ENCODE measurements at places on chromosomes 3 and 15.
A peak's percentile ranks its signal among the peaks of the same experiment; 100 is the strongest.

DNA sequence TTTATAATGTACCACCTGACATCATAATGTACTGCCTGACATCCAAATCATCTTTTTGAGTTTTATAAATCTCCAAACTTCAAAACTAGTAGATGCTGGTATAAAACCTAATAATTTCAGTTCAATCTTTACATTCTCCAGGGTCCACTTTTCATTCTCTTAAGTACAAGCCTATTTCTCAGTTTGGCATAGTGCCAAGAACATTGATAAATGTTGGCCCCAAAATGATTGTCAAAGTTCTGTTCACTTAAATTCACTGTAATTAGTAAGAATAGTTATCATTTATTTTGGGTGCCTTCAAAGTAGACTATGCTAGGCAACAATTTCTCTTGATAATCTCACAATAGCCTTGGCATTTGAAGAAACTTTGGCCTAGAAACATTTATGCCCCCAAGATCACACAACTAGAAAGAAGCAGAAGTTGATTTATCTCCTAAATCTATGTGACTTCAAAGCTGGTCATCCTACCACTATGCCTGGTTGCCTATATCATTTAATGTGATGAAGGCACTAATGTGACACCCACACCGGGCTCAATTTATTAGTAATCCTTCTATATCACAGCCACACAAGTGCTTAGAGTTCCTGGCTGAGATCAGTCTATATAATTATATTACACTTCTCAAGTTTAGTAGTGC, 101.7 kb downstream of the ZNF609 start:
- DNase-seq, result no peak

DNA sequence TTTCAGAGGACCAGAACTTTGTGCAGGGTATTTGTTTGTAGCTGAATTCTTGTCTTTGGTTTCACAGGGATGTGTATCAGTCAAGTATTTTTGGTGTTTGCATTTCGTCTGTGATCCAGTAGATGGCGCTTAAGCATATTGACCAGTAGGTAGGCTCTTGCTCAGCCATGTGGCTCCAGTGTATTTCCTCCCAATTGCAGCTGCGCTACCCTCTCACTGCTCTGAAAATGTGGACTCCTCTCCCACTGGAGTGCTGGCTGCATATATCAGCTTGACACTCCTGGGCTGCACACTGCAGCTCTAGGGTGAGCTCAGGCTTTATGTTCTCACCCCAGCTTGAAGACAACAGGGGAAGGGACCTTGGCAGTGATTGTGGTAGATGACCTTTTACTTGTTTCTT, 1264.3 kb upstream of the ALCAM start:
- DNase-seq, result no peak

GRCh38 chr3:119912220-119912619, 130.3 kb downstream of the NR1I2 start:
- DNase-seq, result no peak

GRCh38 chr3:152229692-152230091, 39.0 kb upstream of the MBNL1 start:
- DNase-seq, result no peak

GRCh38 chr3:82736696-82737277, 975.3 kb upstream of the GBE1 start:
- DNase-seq, result no peak

DNA sequence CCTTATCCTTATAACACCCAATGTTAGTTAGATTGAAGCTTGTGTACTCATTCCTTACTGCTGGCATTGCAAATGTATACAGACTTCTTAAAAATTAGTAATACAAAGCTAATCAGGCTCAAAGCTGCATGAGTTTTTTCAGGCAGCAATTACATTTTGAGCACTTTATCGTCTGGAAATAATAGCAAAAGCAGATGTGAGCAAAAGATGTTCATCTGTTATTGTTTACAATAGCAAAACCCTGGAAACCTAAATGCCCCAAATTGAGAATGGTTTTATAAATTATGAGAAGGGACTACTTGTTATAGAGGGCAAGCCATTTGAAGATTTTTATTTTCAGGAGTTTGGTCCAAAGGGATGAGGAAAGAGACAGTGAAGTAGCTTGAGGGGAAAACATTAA, 126.4 kb downstream of the GADL1 start:
- DNase-seq, result no peak

DNA sequence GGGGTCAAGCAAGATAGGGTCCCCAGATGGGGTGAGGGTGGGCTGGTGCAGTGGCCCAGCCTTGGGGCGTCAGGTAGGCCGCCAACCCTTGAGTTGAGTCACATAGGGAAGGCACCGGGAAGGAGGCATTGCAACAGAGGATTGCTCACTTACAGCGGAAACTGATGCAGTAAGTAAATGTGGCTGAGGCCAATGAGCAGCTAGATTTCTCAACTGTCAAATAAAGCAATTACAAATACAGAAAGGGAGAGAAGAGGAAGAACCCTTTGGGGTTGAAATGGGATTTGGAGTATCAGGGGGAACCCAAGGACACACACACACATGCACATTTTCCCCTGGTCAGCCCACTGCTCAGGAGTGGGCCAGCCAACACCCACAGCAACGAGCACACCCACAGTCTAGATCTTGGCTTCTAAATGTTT, 44.0 kb downstream of the CHSY1 start:
- no peak for DNase-seq

DNA sequence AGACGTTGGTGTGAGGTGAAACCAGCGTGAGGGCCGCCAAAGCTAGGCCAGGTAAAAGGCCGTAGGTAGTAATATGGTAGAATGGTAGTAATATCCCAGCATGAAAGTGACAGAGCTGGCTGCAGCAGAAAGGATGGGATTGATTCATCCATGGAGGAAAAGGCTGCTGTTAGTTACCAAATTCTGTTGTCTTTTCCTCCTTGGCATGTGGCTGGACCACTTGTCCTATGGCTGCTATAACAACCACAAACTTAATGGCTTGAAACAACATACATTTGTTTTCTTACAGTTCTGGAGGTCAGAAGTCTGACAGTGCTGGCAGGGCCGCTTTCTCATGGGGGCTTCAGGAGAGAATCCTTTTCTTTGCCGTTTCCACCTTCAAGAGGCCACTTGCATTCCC, 47.8 kb upstream of the CHST2 start:
- no peak for DNase-seq

DNA sequence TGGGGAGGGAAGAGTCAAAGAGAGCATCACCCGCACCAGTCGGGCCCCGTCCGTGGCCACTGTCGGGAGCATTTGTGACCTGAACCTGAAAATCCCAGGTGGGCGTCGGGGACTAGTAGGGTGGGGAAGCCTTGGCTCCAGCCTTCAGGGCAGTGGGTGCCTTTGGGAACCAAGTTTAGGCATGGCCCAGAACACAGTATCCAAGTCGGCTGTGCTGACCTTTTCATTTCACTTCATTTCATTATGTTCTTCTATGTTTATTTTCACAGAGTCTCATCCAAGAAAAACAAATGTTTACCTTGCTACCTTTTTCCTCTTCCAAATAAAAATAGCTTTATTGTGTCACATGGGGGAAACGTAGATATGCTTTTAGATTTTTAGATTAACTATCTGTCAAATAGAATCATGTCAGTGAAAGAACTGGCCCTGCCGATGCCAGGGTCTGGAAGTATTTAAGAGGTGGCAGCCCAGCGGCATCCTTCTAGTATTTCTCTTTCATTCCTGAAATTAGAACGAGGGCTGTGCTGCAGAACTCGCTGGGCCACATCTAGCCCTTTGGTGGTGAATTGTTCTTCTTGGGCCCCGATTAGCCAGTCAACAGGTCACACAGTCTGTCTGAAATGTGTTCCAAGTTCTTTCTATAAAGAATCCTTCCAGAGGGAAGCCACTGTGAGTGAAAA, 60.5 kb downstream of the DNASE1L3 start:
- DNase-seq, result no peak

GRCh38 chr3:57029924-57030323, 30.5 kb upstream of the SPATA12 start:
- DNase-seq, result no peak

GRCh38 chr15:61198722-61199121, 30.4 kb downstream of the RORA start:
- DNase-seq, result no peak

- no peak for DNase-seq
These were observed 22.5 kb downstream of the NGRN start for GRCh38 chr15:90287946-90288345.

DNA sequence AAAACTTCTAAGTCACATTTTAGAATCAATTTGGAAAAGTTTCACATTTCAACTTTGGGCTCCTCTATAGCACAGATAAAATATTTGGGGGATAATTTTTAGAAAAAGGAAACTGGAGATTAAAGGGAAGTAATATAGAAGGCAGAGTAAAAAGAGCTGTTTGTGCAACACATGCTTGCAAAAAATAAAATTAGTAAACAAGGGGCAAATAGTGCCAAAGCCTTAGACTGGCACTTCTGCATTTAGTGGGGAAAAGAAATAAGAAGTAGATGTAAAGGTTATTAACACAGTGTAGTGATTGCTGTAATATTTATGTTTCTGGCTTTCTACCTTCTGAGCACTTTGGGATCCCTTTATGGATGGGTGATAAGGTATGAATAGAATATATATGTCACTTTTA, 246.6 kb downstream of the CBLB start:
- DNase-seq, result no peak

DNA sequence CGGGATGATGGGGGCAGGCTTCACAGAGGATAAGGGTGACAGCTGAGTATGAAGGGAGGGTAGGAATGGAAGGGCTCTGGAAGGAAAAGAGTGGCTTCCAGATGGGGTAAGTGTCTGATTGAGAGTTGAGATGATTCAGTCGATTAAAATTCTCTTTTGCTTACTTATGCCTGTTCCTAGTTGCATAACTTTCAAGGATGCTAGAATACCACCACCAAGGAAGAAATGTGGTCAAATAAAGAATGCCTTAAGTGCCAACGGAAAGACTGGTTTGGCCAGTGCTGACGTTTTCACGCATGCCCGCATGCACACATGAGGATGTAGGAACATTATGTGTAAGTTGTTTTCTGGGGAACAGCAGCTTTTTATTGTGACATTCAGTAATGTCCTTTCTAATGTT, 263.4 kb upstream of the WNT5A start:
- no peak for DNase-seq

- DNase-seq, result no peak
These were observed 1.9 kb downstream of the RHO start for GRCh38 chr3:129530251-129530791.

- no peak for DNase-seq
These were observed 9.7 kb upstream of the XIRP1 start for GRCh38 chr3:39202094-39202493.

- DNase-seq, result no peak
These were observed 93.2 kb upstream of the IQSEC1 start for GRCh38 chr3:13166243-13167063.

DNA sequence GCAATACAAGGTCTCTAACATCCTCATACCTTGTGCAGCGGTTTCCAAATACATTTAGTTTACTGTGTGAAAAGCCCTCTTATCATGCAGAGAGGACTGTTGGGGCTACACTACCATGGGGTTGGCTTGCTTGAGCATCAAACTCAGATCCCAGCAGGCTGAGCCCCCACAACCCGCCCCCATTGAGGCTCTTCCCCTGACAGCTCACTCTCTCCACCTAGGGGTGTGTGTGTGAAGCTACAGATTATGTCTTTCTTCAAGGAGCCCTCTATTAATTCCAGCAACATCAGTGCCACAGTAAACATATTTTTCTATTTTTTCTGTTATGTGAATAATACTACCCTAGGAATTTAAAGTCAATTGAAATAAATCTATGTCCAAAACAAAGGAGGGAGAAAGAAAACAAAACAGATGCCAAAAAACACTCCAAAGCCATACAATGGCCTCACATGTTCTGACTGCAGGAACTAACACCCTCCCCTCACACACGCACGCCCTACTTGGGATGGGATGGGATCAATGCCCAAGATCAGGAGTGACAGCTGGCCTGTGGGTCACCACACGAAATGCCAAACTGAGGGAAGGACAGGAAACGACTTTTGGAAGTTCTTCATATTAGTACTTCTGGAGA, 14.7 kb downstream of the TM4SF4 start:
- DNase-seq, result no peak

DNA sequence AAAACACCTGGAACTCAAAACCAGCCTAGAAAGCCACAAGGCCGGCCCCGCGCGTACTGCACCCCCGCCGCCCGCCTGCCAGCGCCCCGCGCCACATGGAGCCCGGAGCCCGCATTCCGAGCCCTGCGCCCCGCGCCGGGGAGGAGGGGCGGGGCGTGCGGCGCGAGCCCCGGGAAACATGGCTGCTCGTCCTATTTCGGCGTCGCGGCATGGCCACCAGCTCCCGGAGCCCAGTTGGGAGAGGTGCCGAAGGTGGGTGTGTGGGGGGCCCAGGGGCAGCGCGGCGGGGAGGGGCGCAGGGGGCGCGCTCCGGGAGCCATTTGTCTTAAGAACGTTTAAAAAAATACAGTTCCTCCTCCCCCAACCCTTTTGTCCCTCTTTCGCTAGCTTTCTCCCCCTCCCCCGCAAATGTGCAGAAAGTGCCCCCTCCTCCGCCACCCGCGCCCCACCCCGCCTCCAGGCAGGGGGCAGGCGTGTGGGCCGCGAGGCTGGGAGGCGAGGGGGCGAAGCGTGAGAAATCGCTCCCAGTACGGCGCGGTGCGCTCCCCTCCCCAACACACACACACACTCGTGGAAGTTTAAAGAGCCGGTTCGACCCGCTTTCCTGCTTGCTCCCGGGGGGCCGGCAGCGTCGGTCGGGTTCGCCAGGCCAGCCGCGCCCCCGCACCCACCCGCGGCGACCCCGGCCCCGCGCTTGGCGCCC, 2.5 kb downstream of the ANP32A start:
- DNase-seq, result peak; percentile 71

DNA sequence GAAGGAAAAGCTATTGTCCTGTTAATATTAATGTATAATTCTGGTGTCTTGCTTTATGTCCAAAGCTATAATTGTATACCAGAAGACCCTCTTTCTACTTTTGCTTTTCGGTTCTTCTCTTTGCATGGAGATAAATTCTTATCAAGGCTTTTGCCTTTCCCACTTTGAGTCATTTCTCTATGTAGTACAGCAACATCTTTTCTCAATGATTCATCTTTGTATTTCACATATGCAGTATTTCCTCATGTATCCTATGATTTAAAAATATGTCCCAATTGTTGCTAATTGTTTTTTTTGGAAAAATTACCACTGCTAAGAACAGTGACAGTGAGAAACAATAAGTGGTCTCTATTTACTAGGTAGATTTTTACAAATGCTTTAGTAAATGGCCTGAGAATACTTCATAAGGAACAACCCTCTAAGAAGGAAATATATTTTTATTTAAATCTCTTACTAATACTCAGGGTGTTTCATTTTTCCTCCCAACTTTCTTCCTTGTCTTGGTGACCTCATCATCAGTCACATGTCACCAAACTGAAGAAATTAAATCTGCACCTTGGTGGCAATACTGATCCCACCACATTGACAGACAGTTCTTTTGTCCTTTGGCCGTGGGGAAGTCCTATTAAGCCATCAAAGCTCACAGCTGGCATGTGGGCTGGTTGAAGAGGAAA, 290.6 kb downstream of the SATB1 start:
- DNase-seq, result no peak

GRCh38 chr3:33075995-33076394, 21.0 kb downstream of the GLB1 start:
- no peak for DNase-seq

All from activated naive CD4-positive, alpha-beta T cell treated with Interleukin-2 at 50 U/mL for 16 hours (primary cell).